T-helper 22 cell (primary cell): ENCODE measurements at places on chromosomes 7 and 10.

DNA sequence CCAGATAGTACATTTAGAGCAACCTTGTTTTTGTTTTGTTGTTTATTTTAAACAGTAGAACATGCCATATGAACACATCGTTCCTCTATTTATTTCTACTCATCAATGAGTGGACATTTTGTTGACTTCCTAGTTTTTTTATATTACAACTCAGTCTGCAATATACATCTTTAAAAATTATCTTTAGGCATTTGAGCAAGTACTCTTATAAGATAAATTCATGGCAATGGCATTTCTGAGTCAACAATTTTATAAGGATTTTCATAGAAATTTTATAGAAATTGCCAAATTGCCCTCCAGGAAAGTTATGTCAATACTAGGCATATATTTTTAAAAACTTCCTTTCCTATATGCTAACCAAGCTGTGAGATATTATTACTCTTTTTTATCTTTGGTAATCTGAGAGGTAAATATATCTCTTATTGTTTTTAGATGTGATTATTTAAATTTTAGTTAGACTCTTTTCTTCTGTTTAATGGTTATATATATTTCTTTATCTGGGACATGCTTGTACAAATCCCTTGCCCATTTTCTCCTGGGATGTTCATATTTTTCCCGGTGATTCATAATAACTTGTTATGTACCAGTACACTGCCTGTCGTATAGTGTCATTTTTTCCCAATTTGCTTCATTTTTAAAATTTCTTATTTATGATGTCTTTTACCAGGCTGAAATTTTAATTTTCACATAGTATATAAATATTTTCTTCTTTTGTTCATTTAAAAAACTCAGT is 50.5 kb downstream of the FZD1 start:
- DNase-seq = no peak

DNA sequence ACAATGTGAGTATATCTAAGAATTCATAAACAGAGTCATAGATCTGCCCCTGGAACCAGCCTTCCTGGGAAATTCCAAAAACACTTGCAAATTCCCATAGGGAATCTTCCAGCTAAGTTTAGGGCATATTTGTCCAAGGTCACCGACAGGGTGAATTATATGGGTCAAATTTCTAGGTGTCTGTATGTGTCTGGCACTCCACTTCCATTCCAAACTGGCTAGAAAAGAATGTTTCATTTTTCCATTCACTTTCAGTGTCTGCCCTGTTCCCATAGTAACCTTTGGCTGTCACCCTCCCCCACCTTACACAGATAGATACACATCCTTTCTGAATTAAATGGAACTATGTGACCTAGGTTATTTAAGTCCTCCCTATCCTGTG is 230.9 kb downstream of the CREB5 start:
- no peak for DNase-seq

GRCh38 chr10:61110936-61111335 is 167.0 kb upstream of the RHOBTB1 start:
- no peak for DNase-seq

DNA sequence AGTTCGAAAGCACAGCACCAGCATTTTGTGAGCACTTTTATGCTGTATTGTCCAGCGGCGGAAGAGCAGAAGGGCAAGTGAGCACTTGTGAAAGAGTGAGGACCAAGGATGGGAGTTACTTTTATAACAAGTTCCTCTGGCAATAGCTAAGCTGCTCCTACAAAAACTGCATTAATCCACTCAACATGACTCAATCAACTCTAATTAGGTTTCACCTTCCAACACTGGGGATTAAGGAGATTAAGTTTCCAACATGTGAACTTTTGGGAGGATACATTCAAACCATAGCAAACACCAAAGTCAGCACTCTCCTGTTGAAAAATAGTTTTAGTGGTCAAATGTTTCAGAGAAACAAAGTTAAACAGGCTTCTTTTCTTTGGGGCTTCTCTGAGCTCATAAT is 844.5 kb downstream of the REEP3 start:
- DNase-seq = no peak

GRCh38 chr10:126932516-126932915 is 27.3 kb downstream of the DOCK1 start:
- no peak for DNase-seq

DNA sequence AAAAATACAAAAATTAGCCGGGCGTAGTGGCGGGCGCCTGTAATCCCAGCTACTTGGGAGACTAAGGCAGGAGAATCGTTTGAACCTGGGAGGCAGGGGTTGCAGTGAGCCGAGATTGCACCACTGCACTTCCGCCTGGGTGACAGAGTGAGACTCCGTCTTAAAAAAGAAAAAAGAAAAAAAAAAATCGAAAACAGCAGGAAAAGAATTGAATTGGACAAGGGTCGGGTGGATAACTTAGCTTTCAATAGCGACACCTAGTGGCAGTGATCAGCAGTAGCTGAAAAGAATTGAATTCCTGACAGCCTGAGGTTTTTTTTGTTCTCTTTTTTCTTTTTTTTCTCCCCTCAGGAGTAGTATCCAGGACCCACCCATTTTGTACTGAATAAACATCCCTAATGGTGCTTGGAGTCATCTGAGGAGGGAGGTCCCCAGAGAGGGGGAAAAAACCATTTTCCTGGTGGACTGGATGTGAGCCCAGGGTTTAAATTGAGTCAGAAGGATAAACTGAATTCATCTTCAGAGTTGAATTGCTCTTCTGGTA is 55.1 kb downstream of the CYCS start:
- DNase-seq = no peak

GRCh38 chr10:72331575-72332422 is 22.9 kb downstream of the DNAJB12 start:
- peak; percentile 82 for DNase-seq

- DNase-seq = no peak
Observed at GRCh38 chr7:121406944-121407343, 10.8 kb upstream of the FAM3C start.

DNA sequence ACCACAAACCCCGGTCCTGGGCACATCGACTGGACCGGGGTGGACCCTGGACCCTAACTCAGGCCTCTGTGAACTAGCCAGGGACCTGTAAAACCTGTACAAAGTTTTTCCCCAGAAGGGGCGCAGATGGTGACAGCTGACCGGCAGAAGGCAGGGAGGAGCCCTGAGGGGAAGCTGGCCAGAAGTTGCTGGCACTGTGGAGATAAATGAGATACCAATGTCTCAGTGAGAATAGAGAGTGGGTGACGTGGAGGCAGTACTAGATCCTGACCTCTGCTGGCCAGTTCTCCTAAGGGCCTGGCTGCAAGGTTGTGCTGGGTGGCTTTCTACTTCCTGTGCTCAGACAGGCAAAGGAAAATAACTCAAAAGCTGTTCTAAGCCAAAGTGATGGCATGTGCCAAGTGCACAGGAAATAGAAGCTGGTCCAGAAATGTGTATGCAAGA is 10.6 kb upstream of the TSPAN14 start:
- no peak for DNase-seq

DNA sequence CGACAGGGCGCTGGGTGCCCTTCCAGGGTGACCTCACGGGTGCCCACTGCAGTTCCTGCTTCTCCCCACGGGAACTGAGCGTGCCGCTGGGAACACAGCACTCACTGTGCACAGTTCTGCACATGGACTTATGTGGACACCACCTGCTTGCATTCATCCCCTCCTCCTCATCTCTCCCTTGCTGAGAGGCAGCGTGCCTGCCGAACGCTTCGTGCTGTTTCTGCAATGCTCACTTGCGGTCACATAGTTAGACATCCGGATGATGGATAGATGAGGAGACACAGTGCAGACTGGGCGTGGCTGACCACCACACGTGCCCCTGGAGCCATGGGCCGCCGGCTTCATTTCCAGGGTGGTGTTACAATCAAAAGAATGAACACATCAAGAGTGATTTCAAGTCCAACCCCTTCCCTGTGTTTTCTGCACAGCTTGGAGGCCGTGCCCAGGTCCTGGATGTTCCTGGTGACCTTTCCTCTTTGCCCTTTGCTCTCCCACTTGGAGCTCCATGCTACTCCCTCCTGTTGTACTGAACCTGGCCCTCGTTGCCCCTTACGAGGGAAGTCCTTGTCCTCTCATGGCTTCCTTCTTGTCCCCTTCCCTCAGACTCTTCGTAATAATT is 119.4 kb downstream of the VIPR2 start:
- DNase-seq = no peak

GRCh38 chr10:101646364-101646763 is 48.6 kb downstream of the FBXW4 start:
- DNase-seq = no peak

DNA sequence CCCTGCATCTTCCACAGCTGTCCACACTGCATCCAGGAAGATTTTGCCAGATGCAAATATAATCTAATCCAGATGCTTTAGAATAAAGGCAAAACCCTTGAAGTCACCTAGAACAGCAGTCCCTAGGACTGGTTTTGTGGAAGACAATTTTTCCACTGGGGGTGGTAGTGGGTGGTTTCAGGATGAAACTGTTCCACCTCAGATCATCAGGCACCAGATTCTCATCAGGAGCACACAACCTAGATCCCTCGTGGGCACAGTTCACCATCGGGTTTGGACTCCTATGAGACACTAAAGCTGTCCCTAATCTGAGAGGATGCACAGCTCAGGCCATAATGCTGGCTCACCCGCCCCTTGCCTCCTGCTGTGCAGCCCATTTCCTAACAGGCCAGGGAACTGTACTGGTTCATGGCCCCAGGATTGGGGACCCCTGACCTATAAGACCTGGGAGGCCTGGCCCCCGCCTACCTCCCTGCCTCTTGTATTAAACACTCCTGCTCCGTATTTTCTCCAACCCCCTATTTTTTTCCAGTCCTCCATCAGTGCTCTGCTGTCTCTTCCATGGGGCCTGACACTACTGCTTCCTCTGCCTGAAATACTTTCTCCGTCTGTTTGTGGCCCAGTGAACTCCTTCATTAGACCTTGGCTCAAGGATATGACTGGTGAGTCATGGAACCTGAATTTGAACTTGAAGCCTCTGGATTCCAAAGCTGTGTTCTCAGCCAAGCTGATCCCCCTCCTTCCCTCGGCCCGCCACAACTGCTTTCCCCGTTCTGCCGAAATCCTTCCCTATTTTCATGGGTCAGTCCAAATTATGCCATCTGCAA is 79.9 kb upstream of the RHEB start:
- DNase-seq = no peak

- peak; percentile 86 for DNase-seq
Observed at GRCh38 chr10:14878266-14879123, at the start of gene SUV39H2. Gene SUV39H2, plus strand, starts transcription at chr10:14878866. Its CDS starts 23 bp downstream, at chr10:14878889.

GRCh38 chr7:129187681-129188371 is 607 bp upstream of the SMO start:
- no peak for DNase-seq

DNA sequence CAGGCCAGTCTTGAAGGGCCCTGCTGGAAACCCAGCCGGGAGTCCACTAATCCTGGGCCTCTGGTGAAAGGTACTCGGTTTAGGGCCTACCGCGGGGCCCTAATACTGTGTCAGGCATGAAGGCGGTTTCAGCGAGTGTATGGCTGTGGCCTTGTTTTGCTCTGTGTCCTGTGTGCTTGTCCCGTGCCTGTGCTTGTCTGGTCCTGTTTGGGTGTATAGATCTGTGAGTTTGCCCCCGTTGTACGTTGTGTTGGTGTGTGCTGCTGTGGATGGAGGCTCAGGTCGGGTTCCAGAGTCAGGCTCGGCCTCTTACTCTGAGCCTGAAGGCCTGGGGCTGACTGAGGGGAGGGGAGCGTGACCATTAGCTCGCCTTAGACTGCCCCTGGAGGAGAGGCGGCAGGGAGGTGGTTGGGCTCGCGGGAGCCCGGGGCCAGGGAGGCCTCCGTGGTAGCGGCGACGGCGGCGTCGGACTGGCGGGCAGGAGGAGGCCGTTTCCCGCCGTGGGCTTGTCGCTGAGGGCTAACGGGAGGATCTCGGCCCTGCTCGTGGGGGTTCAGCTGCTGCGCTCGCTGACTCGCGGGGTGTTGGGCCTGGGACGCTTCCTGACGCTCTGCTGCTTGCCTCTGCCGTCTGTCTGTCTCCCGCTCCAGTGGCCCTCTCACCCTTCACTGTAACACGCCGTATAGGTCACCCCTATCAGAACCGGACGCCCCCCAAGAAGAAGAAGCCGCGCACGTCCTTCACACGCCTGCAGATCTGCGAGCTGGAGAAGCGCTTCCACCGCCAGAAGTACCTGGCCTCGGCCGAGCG is 2.6 kb downstream of the TLX1 start:
- DNase-seq = no peak

DNA sequence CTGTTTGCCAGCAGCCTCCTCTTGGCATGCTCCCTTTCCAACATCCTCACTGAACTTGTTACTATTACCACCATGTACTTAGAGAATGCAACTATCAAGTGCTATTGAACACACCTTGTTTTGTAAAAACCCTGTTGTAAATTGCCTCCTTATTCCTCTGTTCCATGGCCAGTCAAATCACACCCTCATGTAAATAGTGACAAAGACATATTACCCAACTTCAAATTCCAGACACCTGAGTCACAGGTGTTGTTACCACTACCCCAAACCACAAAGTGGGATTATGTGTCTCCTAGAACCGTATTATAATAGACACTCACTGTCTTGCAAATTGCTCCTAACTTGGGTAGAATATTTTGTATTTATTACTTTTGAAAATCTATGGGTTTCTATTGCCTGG is 263.2 kb upstream of the C7orf33 start:
- DNase-seq = no peak

GRCh38 chr10:132184816-132185593 is 1.7 kb upstream of the DPYSL4 start:
- no peak for DNase-seq

DNA sequence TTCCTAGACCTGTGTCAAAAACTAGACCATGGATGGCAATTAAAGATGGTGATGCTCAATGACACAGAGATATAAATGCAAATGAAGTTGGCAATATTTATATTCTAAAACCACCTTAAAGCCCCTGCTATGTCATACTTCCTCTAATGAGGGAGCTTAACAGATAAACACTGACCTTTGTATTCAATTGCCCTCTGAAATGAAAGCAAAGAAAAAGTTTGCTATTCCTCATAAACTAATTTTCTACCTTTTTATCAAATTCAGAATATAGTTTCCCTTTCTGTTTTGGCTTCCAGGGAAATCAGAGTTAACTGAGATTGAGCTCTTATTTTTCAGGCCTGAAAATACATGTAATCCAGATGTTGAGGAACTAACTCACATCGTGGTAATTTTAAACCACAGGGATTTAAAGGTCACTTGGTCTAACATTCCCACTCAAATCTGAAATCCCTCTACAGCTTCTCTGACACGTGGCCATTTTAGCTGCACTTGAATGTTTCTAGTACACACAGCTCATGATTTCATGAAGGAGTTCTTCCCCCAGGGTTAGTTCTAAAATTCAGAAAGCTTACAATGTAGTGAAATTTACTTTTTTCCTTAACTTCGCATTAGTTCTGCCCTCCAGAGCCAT is 37.9 kb upstream of the ABCB5 start:
- DNase-seq = no peak

GRCh38 chr7:123662293-123662692 is 6.6 kb downstream of the LMOD2 start:
- DNase-seq = no peak
